ENCODE measurements at places on chromosomes 3 and 15. TPM values are rescaled to one million over a fixed set of nuclear protein-coding genes. Genes with fewer than 3 reads are reported as not detected.

Gene SLC22A14
- not detected for total RNA-seq

Gene GPR149
- total RNA-seq, result not detected

- no peak for DNase-seq
Observed at GRCh38 chr3:155651489-155652218, 93.2 kb downstream of the PLCH1 start.

GRCh38 chr3:50050361-50050760, 38.4 kb upstream of the RBM5 start:
- DNase-seq, result peak; percentile 68

DNA sequence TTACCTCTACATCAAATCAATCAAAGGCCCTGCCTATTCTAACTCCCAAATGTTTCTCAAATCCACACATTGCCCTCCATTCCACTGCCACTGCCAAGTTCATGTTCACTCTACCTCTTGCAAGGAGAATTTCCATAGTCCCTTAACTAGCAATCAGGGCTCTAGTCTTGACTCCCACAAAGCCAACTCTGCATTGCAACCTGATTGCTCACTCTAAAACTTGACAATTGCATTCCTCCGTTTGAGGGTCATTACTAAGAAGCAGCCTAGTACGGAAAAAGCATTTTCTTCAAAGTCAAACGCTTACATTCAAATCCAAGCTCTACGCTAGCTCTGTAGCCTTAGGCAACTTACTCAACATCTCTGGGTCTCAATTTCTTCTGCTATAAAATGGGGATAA, 1.2 kb downstream of the CPA3 start:
- DNase-seq, result peak; percentile 70

- DNase-seq, result no peak
Observed at GRCh38 chr3:20080956-20081554, 40.8 kb downstream of the KAT2B start.

- no peak for DNase-seq
Observed at GRCh38 chr15:99993262-99993661, 260.0 kb upstream of the LYSMD4 start.

DNA sequence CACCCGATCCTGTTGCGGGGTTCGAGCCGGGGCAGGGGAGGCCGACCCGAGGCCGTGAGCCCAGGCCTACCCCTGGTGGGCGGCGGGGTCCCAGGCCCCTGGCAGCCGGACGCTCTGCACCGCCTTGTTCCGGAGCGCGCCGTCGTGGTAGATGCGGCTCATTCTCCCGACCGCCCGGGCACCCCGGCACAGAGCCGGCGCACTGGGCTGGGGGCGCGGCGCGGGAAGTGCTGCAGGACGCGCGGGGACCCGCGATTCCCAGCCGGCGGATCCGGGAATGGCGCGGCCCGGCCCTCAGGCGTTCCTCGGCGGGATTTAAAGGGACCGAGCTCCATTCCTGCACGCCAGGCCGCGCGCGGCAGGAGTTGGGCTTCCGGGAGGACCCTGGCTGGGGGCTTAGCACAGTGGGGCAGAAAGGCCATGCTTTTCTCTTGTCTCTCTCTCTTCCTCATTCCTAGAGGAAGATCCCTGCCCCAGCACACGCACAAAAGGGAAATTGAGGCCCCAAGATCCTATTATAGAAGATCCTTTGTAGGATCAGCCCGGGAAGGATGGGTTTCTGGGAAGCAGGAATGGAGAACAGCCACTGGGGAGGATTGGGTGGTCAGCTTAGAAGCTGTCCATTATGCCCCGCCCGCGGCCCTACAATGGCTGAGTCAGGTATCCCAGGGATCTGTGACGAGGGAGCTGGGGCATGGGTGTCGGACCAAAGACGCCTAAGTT, at the start of gene ARPIN:
Gene ARPIN, minus strand, starts transcription at position 279 of the 723 bp plus-strand sequence. Its CDS starts 117 bp downstream, at position 162.
- DNase-seq, result peak; percentile 12

GRCh38 chr15:28104326-28104725, 5.2 kb upstream of the OCA2 start:
- DNase-seq, result no peak

Data from HFFc6 (cell line).